ENCODE measurements at places on chromosomes 5 and 9.
A peak's percentile ranks its signal among the peaks of the same experiment; 100 is the strongest.

DNA sequence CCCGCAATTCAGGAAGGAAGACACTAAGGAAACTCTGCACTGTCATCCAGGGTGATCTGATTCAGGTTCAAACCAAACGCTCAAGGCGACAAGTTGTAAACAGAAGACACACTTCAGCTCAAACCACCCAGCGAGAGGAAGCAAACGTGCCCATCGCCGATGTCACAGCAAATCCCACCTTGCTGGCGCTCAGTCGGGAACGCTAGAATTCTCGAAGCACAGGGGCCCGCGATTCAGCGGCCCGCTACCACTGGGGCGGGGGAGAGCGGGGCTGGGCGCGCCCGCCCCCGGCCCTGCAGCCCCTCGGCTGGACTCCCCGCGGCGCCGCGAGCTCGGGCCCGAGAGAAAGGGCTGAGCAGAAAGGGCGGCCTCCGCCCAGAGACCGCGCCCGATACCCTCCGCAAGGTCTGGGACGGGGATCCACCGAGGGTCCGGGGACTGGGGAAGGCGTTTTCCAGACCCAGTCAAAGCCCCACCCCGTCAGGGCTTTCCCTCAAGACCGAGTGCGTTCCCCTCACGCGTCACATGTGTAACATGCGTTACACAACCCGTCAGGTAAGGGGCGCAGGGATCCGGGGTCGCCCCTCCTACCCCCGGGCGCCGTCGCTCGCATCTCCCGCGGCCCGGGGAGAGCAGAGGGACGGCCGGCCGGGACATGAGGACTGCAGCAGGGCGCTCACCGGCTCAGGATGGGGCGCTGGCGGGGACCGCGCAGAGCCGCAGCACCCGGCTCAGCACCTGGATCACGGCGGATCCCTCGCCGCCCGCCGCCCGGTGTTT, 469 bp downstream of the AGTPBP1 start:
- DNase-seq: peak; percentile 85

- no peak for DNase-seq
These were observed 60.0 kb downstream of the CSNK1G3 start for GRCh38 chr5:123571927-123572326.

DNA sequence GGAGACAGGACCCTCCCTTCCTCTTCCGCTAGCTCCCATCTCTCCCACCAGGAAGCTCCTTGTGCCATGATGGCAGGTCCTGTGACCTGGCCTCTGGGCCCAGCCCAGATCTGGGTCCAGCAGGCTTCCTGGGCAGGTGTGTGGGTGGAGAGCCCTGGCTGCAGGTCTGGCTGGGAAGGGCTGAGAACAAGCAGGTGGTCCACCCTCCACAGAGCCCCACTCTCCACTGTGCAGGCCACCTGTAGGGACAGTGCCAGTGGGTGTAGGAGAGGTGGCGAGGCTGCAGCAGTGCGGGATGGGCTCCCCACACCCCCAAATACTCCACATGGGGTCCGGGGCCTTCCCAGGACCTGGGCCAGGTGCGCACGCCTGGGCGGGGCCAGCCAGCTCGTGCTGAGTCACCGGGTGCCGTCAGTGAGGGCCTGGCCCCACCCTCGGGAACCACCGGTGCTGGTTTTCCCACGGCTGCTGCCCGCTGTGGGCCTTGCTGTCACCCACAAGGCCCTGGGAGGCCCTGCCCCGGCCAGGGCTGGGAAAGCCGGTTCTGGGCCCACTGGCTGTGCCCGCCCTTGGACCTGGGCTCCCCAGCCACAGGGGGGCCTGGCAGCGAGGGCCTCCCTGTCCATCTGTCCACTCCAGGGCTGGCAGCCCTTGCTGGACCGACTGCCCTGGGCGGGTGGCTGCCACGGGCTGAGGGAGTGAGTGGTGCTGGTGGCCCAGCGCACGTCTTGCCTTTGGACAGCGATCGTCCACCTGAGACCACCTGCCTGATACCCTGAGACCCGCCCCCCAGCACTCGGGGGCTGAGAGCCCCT, 9.3 kb upstream of the NRARP start:
- DNase-seq: peak; percentile 57

- DNase-seq: peak; percentile 3
These were observed 122.1 kb downstream of the SAXO1 start for GRCh38 chr9:18910916-18911315.

All from lower leg skin (tissue), 4 donors.